ENCODE measurements at places on chromosomes 1 and 21. TPM values are rescaled to one million over a fixed set of nuclear protein-coding genes. Genes with fewer than 3 reads are reported as not detected.

Gene CLCA1
- not detected for total RNA-seq

Gene GUCA2B
- total RNA-seq: not detected

Gene ATP5IF1
- total RNA-seq: 158 TPM

Gene TPTE
- total RNA-seq: not detected

Gene GNG4
- 11.0 TPM for total RNA-seq

Gene KIF26B
- total RNA-seq: not detected

Gene RORC
- not detected for total RNA-seq

Gene S100A7
- not detected for total RNA-seq

Gene HHAT
- 2.7 TPM for total RNA-seq

Gene CD5L
- not detected for total RNA-seq

Gene IL20
- total RNA-seq: not detected

Gene TNNT2
- total RNA-seq: 0.90 TPM

Gene TTC24
- not detected for total RNA-seq

Gene NTNG1
- 93.8 TPM for total RNA-seq

Gene RAD54L
- total RNA-seq: 49.0 TPM

Gene OR2T33
- total RNA-seq: not detected

Gene IFI6
- total RNA-seq: 18.7 TPM

Gene TSSK3
- total RNA-seq: 3.9 TPM

Gene OLFML3
- total RNA-seq: 349 TPM

Gene WDR64
- total RNA-seq: not detected

Gene TEX38
- not detected for total RNA-seq
